ENCODE measurements at places on chromosomes 5 and 9.

GRCh38 chr9:69221036-69221435 lies 47.0 kb downstream of the TJP2 start:
- no peak for DNase-seq

GRCh38 chr5:163563880-163564279 lies 58.5 kb downstream of the MAT2B start:
- no peak for DNase-seq

- no peak for DNase-seq
These were observed 221.4 kb downstream of the SEMA5A start for GRCh38 chr5:9324348-9325077.

GRCh38 chr5:103648086-103648485 lies 85.5 kb upstream of the NUDT12 start:
- no peak for DNase-seq

GRCh38 chr5:17763301-17763700 lies 129.0 kb downstream of the TAF11L14 start:
- DNase-seq: no peak

- peak; percentile 39 for DNase-seq
These were observed 4.2 kb upstream of the ENTPD8 start for GRCh38 chr9:137445275-137445807.
